ENCODE measurements at places on chromosomes 3 and 15.

- no peak for DNase-seq
Measured at GRCh38 chr3:49841126-49841696, 15.2 kb downstream of the TRAIP start.

- peak; percentile 19 for DNase-seq
Measured at GRCh38 chr3:187044867-187045552, 94.3 kb downstream of the RPL39L start.

DNA sequence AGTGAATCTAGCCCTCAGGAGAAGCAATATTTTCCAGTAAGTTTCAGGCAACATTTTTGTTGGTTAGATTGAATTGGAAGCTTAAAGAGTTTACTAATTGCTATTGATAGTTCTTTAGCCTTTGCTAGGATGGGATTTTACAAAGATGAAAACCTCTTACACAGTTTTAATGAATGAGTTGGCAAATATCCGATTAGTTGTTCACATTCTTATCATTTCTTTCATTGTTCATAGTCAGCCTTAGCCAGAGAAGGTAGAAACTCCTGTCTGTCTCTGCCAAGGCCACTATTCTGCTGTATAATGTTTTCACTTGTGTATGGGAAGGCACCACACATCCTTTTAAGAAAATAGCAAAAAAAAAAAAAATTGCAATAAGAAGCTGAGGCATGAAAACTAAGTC is 222.0 kb upstream of the MANF start:
- DNase-seq: no peak

DNA sequence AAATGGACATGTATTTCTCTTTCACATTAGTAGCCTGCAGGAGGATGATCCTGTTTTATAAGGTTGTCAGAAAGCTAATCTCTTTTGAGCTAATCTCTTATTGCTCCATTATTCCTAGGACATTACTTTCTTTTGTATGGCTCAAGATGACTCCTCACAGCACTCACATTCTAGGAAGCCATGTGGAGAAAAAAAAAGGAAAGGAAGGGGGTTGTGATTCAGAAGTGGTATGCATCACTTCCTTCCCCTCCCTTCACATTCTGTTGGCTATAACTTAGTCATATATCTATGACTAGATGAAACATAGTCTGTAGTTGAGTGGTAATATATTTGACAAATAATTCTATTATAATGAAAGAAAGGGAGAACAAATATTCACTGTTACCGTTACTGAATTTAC is 168.8 kb upstream of the TTC14 start:
- no peak for DNase-seq

DNA sequence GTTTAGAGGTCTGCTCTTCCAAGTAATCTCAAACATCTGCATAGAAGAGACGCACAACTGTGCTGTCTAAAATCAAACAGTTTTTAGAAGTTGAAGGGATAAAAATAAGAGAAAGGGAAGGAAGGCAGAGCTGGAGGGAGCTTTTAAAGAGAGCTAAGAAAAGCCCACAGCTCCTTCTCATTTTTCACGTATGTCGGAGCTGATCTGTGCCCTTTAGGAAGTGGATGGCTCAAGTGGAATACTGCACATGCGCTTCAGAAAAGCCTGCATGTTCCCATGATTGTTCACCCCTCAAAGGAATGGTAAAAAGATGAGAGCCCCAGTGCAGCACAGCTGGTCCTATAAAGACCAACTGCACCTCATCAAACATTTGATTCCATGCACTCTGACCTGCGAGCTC is 207.2 kb downstream of the ADAMTS17 start:
- no peak for DNase-seq

GRCh38 chr3:14516738-14517345 is 23.3 kb downstream of the GRIP2 start:
- DNase-seq: no peak

DNA sequence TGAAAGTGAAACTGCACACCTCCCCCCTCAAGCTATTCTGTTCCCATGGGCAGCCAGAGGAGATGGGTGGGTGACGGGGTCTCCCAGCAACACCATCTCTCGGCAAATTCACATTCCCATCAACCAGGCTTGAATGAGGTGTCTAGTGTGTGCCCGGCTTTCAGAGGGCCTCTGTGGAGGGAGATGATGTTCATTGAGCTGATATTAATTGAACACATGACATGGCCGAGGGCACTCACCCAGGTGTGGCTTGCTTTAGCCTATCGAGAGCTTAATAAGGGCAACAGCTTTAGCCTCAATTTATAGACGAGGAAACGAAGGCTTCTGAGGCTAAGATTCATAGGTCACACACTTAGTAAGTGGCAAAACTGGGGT is 288.0 kb downstream of the UACA start:
- no peak for DNase-seq

- no peak for DNase-seq
Measured at GRCh38 chr3:196778755-196779154, 39.1 kb downstream of the PAK2 start.

DNA sequence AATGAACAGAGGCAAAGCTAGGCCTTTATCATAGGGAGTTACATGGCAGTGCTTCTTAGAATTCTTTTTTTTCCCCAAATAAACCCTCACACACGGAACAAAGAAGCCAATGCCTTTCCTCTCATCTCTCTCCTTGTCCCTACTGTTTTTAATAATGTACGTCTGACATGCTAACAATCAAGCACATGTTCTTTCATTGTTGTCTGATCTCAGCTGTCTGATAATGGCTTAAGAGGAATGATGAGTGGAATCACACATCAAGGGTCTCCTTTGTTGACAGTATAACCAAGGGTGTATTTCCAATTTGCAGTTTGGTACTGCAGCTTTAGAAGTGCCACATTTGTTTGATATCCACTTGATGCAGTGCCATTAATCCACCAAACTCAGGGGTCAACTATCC is 34.8 kb upstream of the EPHA3 start:
- DNase-seq: no peak

DNA sequence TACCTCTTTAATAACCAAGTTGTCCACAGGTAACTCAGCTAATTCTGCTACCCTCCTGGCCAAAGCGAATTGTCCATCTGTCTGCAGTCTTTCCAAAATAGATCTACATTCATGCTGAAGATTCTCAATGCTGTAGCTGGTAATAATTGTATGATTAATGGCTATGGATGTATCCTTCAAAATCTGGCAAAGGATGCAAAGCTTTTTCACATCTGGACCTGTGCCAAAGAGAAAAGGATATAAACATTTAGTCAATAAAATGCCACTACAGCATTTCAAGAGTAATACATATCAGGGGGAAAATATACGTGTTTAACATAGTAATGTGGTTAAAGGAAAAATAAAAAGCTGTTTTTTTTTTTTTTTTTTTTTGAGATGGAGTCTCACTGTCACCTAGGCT is 48.7 kb downstream of the EIF3J start:
- DNase-seq: no peak

- no peak for DNase-seq
Measured at GRCh38 chr3:164477403-164477802, 600.9 kb downstream of the SI start.

DNA sequence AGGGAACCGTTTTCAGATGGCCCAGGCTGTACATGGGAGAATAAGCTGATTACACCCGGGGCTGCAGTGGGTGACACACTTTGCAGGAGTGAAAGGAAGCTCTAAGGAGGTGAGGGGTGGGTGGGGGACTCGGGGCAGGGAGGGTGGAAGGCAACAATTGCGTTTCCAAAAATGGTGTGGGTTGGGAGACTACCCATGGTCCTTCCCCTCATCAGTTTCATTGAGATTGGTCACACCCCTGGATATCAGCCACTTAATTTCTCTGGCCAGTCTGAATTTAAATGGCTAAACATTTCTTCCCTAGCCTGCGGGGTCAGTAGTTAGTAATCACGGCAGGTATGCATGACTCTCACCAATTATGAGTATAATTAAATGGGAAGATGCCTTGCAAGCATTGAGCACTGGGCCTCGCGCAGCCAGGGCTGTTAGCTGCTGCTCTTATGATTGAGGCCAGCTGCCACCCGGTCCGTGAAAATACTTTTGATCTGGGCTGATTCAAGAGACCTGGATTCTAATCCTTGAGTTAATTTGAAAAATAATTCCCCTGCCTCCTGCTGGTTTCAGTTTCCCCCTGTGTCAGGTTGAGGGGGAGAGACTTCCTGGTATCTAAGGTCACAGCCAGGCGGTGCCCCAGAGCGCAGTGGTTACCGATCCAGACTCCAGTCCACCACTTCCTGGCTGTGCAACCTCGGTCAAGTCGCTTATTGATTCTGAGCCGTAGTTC is 23.3 kb downstream of the SLC6A6 start:
- DNase-seq: no peak

- DNase-seq: no peak
Measured at GRCh38 chr3:139954146-139954860, 19.3 kb downstream of the CLSTN2 start.

Data from body of pancreas (tissue), 4 donors.